ENCODE measurements at places on chromosomes 5 and 9. TPM values are rescaled to one million over a fixed set of nuclear protein-coding genes. Genes with fewer than 3 reads are reported as not detected.

APBB3 gene
- total RNA-seq: 19.5 TPM

NR6A1 gene
- 4.7 TPM for total RNA-seq

DNA sequence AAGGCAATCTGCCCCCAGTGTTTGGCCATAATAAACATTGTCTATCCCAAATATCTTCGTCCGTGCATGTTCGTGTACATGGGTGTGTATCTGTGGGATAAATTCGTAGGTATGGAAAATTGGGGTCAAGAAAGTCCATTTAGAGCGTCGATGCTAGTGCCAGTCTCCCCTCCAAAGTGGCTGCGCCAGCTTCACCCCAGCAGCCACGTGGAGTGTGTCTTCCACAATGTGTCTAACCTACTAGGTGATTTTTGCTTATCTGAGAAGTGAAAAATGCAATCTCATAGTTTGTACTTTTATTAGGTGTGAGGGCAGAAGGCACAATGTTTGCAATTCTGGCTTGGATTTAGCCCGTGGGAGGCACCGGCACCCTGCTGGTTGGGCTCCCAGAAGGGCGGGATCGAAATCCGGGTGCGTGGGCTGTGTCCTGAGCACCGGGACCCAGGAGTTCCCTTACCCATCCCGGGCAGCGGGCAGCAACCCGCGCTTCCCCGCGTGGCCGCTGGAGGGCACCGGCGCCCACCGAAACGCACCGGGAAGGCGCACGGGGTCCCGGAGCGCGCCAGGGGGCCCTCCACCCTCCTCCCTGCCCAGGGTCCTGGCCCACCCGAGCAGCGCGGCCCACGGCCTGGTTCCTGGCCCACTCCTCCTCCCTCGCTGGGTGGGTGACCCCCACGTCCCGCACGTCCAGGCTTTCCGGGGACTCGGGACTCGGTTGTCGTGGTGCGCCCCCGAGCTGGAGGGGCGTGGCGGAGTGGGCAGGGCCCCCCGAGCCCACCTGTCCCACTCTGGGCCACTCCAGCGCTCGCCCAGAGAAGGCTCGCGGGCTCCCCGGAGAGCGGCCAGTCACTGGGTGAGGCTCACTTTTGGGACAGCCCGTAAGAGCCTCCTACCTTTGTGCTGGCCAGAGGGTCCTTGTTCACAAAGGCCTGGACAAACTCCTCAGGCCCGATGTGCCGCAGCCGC, 55.4 kb upstream of the RNF130 start:
- peak; percentile 17 for DNase-seq

DNA sequence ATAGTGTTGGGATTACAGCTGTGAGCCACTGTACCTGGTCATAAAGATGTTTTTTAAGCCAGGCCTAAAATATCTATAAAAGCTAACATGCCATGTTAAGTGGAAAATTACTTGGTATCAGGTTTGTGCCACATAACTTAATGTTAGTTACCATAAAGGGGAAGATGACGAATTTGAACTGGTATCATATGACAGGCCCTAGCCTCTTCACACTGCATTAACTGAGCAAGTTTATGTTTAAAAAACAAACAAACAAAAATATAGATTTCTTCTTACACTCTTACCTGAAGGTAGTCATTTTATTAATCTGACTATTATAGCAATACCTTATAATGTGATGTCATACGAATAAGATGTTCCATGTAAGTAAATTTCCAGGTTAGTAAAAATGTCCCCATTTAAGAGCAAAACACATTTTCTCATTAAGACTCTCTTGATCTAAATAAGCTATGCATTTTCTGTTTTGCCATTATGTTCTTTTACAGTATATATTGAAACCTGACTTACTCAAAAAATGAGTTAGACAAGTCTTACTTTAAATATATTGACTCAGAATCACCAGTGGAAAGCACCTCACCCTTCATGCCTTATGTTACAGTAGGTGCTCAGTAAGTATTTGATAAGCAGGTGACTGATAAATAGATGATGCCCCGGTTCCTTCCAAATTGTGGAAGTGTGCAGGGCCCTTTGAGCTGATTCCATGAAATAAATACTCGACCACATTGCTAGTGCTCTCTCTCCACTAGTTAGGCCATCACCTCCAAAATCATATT, 125.4 kb downstream of the CDC42SE2 start:
- DNase-seq: no peak

DNA sequence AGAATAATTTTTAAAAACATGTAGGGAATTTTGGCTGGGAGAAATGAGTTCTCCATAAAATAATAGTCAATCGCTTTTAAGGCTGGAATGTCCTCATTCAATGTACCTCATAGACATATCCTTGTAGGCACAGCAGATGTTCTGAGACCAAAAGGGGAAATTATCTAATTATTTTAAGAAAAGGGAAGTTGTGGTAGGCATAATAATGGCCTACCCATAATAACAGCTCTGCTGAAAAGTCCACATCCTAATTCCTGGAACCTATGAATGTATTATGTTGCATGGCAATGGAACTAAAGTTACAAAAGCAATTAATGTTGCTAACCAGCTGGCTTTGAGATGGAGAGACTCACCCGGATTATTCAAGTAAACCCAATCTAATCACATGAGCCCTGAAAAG, 216.1 kb downstream of the TRIM36 start:
- DNase-seq: no peak

Measured in HT-29 (cell line).